ENCODE measurements at places on chromosomes 1 and 21.

GRCh38 chr21:29175408-29176134, 45.1 kb downstream of the MAP3K7CL start:
- DNase-seq, result no peak

GRCh38 chr1:70633004-70633403, 221.9 kb downstream of the CTH start:
- DNase-seq, result no peak

DNA sequence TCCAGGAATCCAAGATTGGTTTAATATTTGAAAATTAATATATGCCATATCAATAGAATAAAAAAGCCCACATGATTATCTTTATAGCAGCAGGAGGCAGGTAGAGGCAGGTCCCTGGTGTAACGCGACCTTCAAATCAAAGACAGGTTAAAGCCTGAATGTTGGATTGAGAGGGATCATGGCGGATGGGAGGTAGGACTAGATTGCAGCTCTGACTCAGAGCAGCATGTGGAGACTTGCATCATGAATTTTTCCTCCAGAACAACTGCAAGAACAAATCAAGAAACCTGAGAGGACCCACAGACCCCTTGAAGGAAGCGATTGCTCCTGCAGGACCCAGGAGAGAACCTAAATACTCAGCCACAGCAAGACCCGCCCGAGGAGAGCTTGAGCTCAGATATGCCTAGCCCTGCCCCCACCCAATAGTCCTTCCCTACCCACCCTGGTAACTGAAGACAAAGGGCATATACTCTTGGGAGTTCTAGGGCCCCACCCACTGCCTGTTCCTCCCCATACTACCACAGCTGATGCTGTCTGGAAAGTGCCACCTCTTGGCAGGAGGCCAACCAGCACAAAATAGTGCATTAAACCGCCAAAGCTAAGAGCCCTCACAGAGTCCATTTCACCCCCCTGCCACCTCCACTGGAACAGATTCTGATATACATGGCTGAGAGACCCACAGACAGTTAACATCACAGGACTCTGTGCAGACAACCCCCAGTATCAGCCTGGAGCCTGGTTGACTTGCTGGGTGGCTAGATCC, 19.5 kb downstream of the S100B start:
- no peak for DNase-seq

DNA sequence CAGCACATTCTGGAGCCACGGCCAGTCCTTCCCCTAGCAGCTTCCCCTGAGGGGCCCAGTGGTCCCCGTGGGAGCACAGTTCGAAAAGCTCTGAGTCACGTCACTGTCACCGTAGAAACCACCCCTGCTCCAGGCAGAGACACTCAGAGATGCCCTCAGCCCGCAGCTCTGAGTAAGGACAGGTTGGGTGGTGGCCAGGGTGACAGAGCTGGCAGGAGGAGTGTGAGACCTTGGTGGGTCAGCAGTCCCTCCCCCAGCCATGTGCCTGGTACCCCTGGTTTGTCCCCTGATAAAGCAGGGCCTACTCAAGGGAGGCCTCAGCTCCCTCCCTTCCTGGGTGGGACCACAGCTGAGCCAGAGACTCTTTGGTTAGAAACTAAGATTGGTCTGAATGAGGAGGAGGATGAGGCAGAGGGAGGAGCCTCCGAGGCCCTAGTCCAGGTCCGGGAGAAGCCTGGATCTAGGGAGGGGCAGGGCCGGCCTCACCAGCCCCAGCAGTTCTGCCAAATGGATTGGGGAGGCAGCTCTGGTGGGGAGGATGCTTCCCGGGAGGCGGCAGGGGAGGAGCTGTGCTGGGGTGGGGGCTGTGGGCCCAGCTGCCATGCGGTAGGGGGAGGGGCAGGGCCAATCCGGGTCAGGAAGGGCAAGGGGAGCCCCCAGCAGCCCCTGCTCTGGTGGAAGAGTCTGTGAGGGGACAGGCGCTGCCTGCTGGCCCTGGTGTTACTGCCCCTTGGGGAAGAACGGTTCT, 55.2 kb downstream of the SLC9A1 start:
- DNase-seq, result peak; percentile 87

DNA sequence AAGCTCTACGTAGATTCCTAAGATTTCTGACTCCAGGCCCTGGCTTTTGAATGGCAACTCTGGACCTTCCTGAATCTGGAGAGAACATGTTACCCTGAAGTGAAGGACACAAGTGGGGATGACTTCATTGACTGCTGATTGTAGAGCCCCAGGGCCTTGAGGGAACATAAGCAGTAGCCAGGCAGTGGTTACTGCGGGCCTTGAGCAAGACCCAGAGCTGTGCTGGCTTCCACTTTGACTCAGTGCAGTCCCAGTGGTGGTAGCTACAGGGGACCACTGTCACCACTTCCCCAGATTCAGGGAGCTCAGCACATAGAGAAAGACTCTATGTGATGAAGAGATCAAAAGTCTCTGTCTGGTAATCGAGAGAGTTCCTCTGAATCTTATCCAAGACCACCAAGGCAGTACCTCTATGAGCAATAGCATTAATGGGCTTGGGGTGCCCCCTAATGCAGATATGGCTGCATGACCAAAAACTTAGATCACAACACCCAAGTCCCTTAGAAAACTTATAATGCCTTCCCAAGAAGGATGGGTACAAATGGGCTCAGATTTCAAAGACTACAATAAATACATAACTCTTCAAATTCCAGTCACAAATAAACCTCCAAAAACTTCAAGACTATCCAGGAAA, 1278.3 kb downstream of the AMY1C start:
- DNase-seq, result no peak

- DNase-seq, result no peak
Measured at GRCh38 chr1:205059660-205060059, 16.6 kb downstream of the CNTN2 start.

DNA sequence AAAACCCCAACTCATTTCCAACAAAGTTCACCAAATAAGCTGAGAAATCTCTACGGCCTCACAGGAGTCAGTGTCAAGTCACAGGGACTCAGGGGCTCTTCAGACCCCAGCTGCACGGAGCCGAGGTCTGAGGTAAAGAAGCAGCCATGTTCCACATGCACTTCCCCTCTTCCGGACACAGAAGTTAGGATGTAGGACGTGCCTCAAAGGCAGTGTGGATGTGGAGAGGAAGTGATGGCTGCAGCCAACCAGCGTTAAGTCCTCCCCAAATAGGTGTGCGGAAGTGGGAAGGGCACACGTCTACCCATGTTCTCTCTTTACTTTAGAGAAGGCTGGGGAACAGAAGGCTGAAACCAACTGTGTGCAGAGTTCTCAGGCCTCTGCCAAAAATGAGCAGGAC, 14.6 kb upstream of the NCF2 start:
- no peak for DNase-seq

DNA sequence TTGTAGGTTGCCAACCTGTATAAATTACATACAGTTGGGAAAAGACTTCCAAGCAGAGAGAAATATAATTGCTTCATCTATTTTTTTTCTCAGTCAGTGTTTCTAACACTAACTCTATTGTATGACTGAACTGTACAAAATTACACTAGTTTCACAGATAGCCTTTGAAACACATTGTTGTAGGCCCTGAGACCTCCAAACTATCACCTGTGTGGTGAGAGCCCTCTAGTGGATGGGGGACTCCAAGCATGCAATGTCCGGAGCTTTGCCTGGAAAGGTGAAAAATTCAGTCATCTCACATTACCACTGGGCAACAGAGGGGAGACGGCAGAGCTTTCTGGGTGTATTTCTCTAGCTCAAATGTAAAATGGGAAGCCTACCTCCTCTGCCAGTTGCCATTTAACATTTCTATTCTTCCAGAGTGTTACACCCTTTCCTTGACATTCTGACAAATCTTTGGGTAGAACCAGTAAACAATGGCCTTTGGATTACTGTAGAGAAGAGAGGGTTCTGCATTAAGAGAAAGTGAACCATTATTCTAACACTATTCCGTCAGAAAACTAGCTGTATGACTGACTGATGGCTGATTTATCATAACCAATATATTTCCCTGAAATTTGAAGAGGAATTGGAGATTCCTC, 212.2 kb downstream of the LYPLAL1 start:
- DNase-seq, result peak; percentile 71

GRCh38 chr1:93394514-93394913, 48.8 kb downstream of the DR1 start:
- DNase-seq, result peak; percentile 5

DNA sequence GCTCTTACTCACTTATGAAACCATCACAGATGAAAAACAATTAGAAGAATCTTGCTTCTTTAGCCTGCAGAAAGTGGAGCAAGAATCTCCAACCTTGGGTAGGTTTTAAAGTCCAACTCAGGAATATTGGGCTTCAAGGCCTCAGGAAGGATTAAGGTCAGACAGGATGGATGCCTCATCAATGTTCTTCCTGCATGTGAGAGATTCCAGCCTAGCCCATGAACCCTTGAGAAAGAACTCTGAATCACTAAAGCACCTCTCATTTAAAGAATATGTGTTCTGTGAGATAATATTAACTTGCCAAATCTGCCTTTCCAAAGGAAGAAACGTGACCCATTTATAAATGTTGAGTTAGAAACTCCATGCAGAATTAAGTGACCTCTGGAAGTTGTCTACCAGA, 345.2 kb upstream of the CAMK1G start:
- DNase-seq, result peak; percentile 52

All from ELR (cell line).